ENCODE measurements at places on chromosomes 12 and 14.

GRCh38 chr12:115362339-115362976 is 678.5 kb upstream of the TBX3 start:
- no peak for DNase-seq

GRCh38 chr12:126487431-126487980 is 1422.3 kb downstream of the AACS start:
- no peak for DNase-seq

DNA sequence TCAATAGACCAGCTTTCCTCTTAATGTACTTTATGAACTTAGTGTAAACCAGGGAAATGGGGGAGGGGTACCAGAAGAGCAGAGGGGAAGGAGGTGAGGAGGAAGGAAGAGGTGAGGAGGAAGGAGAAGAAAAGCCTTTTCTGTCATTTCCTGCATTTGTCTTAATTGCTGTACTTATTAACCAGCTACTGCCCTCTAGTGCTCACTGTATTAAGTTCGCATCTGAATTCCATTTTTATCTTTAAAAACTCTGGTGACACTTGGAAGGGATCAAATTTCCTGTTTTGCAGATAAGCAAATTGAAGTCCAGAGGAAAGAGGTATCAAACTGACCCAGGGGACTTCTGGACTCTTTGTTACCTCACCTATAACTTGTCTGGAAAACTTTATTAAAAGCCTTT is 22.2 kb downstream of the MANSC1 start:
- peak; percentile 81 for DNase-seq

DNA sequence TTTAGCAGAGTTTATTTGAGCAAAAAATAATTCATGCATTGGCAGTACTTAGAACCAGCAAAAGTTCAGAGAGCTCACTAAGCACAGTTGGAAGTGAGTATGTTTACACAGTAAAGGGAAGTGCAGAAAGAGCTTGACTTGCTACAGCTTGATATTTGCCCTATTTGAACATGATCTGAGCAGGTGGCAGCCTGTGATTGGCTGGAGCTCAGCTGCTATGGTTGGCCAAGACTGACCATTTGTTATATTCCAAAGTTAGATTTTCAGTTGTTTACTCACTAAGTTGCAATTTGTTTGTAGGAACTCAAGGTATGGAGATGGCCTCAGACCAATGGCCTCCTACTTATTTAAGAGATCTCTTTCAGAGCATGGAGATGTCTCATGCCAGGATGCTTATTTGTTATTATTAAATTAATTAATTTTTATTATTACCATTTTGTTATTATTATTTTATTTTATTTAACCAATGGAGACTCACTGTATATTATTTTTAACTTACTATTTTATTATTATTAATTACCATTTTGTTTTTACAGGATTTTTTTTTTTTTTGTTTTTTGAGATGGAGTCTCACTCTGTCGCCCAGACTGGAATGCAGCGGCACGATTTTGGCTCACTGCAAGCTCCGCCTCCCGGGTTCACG is 49.0 kb downstream of the ATP23 start:
- no peak for DNase-seq

GRCh38 chr12:95796982-95797289 is 6.4 kb upstream of the NTN4 start:
- no peak for DNase-seq

All from fibroblast of pulmonary artery (primary cell).